ENCODE measurements at places on chromosomes 11 and 22.

- DNase-seq = no peak
Observed at GRCh38 chr11:66701432-66702240, 23.9 kb upstream of the RBM4B start.

- DNase-seq = peak; percentile 80
Observed at GRCh38 chr11:79440571-79441460, at the start of gene TENM4. Gene TENM4, minus strand, starts transcription at chr11:79441030. Its CDS starts 371,086 bp downstream, at chr11:79069944.

GRCh38 chr22:50201191-50202129 is 649 bp downstream of the SELENOO start:
- no peak for DNase-seq

GRCh38 chr11:64164392-64165312 is 1.3 kb downstream of the MACROD1 start:
- no peak for DNase-seq

- DNase-seq = no peak
Observed at GRCh38 chr11:13091804-13092203, 82.7 kb downstream of the RASSF10 start.

DNA sequence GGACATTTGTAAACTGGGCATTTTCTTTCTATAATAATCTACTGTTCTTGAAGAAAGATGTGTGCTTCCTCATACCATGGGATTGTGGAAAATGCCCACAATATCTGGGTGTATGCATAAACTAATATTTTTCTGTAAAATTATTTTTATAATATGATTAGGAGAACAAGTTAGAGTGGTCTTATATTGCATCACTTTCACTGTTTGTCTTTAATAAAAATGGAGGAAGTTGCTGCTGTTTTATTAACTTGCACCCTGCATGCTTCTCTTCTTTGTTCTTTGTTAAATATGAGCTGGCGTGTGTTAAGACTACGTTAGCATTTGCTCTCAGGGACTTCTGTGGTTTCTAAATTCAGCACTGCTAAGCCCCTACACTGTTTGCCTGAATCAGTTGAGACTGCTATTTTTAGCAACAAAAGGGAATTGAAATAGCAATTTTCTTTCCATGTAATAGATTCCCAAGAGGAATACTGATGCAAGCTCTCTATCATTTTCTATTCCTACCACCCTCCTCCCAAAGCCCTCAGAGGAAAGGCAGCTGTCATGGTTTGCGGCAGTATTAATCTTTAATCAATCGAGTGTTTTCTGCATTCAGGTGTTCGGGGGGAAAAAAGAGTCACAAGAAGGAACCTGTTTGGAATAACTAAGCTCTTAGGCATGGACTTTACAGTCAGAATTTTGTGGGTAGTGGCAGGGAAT is 56.1 kb downstream of the HSD17B12 start:
- peak; percentile 41 for DNase-seq

GRCh38 chr11:127252321-127252720 is 251.8 kb upstream of the KIRREL3 start:
- peak; percentile 15 for DNase-seq

DNA sequence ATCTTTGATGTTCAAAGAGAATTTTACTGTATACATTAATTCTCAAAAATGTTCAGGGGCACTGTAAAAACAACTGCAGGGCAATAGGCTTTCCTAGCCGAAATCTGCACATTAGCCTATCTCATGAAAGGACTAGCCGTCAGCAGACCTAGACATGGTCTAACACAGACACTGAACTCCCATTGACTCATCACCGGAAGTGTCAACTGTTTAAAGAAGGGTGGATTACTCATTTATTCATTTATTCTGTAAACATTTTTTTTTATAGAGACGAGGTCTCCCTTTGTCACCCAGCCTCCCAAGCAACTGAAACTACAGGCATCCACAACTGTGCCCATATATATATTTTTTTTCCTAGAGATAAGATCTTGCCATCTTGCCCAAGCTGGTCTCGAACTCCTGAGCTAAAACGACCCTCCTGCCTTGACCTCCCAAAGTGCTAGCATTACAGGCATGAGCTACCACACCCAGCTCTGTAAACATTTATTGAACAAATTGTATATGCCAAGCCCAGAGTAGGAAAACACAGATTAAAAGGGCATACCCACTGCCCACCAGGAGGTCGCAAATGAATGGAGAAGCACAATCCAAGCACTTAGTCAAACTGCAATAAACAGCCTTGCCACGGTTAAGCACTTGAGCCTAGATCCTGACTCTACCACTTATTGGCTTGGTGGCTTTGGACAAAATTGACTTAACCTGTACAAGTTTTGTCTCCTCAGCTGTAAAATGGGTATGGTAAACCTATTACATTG is 26.6 kb downstream of the RAB30 start:
- no peak for DNase-seq

DNA sequence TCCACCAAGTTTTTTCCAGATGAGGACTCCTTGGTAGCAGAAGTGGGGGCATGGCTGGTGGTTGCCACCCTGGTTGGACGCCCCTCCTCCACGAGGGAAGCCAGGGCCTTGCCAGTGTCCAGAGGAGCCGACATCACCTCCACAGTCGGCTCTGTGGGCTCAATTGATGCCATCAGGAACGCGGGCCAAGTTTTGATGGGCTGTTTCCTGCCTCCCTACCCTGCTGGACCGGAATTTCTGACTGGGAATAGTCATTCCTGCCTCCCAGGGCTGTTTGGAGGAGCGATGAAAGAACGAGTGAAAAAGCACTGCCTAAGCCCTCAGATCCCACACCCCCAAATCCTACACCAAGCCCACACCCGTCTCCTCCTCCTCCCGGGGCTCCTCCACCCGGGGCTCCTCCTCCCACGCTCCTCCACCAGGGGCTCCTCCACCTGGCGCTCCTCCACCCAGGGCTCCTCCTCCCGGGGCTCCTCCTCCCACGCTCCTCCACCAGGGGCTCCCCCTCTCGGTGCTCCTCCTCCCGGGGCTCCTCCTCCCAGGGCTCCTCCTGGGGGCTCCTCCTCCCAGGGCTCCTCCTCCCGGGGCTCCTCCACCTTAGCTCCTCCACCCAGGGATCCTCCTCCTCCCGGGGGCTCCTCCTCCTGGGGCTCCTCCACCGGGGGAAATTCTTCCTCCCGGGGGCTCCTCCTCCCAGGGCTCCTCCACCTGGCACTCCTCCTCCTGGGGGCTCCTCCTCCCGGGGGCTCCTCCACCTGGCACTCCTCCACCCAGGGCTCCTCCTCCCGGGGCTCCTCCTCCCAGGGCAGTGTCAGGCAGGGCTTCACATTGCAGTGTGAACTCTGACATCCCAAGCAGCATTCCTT is 10.0 kb upstream of the PRR5 start:
- DNase-seq = no peak

DNA sequence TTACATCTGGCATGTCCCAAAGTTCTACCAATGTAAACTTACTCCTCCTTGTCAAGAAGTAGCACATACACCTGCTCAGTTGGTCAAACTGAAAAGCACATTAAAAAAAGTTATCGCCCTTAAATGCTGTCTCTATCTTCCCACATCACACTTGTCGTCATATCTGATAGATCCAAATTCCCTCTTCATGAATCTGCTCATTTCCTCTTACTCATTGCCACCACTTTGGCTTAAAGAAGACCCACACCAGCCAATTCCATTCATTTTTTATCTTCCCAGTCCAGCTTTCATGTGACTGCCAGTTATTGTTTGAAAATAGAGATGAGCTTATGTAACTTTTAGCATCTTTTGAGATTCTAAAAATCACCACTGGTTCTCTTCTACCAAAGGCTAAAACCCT is 305.9 kb upstream of the MTNR1B start:
- no peak for DNase-seq

DNA sequence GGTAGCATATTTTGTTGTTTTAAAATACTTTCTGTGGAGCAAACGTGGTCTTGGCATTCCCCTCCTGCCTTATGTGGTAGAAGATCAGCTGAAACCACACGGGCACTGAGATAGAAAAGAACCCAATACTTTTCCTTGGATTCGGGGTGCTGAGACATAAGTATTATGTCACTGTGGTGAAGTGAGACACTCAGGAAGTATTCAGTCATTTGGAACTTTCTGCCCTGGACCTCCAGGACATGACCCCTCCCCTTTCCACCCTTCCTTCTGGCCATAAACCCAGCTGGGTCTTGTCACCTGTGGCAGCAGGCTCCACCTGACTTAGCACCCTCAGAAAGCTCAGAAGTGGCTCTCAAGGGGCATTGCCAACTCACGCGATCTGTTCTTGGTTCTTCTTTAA is 123.4 kb downstream of the SWAP70 start:
- no peak for DNase-seq

GRCh38 chr22:26453812-26454500 is 24.9 kb downstream of the ASPHD2 start:
- DNase-seq = no peak

GRCh38 chr11:8814209-8814922 is 96.6 kb upstream of the AKIP1 start:
- no peak for DNase-seq

- DNase-seq = no peak
Observed at GRCh38 chr11:40246983-40247382, 1212.5 kb downstream of the LRRC4C start.

- DNase-seq = peak; percentile 41
Observed at GRCh38 chr11:35675901-35676610, 13.5 kb downstream of the TRIM44 start.

DNA sequence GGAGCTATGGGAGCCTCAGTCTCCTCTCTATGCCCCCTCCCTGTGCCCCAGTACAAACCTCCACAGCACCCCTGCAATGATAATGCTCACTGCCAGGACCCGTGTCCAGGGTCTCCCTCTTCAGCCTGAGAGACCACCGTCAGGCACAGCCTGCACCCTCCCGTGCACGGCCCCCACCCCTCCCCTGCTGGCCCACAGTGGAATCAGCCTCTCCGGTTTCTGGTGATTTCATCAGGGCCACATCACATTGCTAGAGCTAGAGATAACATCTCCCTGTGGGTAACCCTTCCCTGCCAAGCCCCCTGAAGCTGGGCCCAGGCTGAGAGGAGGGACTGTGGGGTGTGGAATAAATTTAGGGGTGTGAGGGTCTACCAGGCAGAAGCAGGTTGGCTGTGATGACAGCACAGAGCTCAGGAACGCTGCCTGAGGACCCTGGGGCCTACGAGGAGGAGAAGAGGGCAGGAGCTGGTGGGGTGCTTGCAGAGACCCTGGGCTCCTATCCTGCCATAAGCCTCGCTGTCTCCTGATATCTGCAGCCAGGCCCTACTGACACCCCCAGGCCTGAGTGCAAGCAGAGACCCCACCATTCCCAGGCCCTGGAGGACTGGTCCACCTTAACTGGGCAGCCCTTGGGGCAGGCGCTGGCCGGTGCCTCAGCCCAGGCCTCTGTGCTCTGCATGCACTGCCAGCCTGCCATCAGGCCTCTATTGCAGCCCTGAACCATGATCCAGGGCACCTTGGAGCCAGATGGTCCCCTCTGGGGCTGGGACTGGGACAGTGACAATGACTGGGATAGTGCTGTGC is at the start of gene KLHDC7B:
KLHDC7B (plus strand) TSS at position 378 of the 804 bp plus-strand sequence; CDS start at position 723, 345 bp downstream.
- DNase-seq = no peak

GRCh38 chr22:23767303-23767672 is 484 bp downstream of the CHCHD10 start:
- DNase-seq = no peak

GRCh38 chr11:134471087-134471715 is 59.2 kb upstream of the B3GAT1 start:
- DNase-seq = no peak

DNA sequence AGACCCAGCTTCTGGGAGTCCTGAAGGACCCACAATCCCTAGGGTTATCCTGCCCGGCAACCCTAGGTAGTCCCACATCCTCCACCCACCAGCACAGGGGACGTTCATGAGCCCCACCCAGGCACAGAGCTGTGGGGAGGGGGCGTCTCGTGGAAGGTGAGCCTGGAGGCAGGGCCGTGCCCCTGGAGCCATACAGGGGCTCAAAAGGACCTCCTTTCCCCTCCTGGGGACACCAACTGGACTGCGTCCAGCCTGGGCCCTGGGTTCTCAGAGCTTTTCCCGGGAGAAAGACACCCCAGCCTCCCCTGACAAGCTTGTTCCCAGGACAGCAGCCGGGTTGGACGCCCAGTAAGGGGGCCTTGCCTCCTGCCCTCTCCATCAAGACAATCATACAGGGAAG is 78.4 kb downstream of the BRD1 start:
- DNase-seq = no peak

GRCh38 chr22:36977401-36977861 is 41.8 kb downstream of the TST start:
- peak; percentile 7 for DNase-seq

DNA sequence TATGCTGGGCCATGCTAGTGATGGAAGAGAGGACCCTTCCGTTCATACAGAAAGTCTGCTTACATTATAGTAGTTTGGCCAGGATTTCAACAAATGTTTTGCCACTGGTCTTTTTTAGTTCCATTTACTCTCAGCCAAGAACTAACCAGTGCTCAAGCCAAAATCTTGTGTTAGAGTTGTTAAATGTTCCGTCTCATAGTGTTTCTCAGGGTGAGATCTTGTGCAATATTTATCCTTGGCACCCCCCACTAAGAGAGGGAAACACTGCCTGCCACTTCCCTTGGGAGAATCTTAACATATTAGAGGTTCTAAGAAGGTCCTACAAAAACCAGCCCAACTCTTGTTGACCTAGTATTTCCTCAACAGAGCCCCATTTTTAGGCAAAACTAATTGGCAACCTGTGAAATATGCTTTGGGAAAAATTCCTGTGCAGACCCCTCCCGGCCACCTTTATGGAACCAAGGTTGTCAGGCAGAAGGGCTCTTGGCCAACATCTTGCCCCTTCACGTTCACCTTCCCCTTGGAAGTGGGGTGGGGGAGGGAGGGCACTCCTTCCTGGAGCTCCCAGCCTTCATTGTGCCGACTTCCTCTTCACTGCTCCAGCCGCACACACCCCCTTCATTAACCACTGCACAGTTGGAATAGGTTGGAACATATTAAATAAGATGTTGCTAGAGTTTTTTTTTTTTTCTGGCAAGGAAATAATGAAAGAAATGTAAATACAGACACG is 173.2 kb upstream of the SORL1-AS1 start:
- peak; percentile 55 for DNase-seq

GRCh38 chr22:20624161-20624616 is 116.8 kb downstream of the MED15 start:
- no peak for DNase-seq

- DNase-seq = no peak
Observed at GRCh38 chr11:12461516-12461915, 84.1 kb downstream of the PARVA start.
